Fibroblast of lung (primary cell): ENCODE measurements at places on chromosomes 16 and 17.
A peak's percentile ranks its signal among the peaks of the same experiment; 100 is the strongest.

- no peaks in the 10 kb centered on the region for H3K36me3 ChIP-seq
- no peaks in the 10 kb centered on the region for H3K27me3 ChIP-seq
- DNase-seq = no peak
Observed at GRCh38 chr17:11031787-11032186, 193.9 kb upstream of the PIRT start.

DNA sequence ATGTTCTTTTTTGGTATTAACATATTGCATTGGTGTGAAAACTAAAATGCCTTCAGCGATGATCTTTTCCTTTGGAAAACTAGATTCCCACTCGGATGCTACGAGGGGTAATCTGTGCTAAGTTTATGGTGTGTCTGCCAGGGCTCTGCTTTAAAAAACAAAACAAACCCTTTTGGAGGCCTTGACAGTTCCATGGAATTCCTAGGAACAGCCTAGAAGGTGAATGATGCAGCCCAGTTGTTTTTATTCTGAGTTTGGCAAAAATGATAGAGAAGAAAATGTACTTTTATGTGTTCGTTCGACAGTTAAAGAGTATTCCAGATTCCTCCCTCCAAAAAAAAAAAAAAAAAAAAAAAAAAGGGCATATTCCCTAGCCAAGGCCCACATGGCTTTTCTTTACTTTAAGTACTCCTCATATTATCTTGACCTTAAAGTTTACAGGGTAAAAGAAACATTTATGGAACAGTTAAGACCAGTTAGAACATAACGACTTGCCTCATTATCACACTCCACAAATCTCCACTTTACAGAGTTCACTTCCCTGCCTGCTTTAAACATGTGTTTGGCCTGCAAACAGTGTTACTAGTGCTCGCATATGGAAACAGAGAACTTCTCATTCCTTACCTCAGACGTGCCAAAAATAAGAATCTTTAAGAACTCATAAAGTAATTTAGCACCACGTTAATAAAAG, 159.1 kb downstream of the WWOX start:
- H3K4me3 ChIP-seq = no peak overlapping the region
- no peaks in the 10 kb centered on the region for H3K27me3 ChIP-seq
- no peaks in the 10 kb centered on the region for H3K36me3 ChIP-seq
- H3K4me1 ChIP-seq = no peaks in the 10 kb centered on the region
- DNase-seq = no peak
- no peak overlapping the region for H3K27ac ChIP-seq

GRCh38 chr17:49457564-49458535, 37.2 kb upstream of the NGFR start:
- H3K36me3 ChIP-seq = no peaks in the 10 kb centered on the region
- H3K27me3 ChIP-seq = peaks cover 20% of the 10 kb centered on the region
- no peak overlapping the region for H3K27ac ChIP-seq
- no peaks in the 10 kb centered on the region for H3K4me1 ChIP-seq
- DNase-seq = no peak
- no peak overlapping the region for H3K4me3 ChIP-seq

- H3K4me1 ChIP-seq = no peaks in the 10 kb centered on the region
- H3K27me3 ChIP-seq = no peaks in the 10 kb centered on the region
Observed at GRCh38 chr16:49472598-49472997, 99.0 kb downstream of the C16orf78 start.

- H3K36me3 ChIP-seq = no peaks in the 10 kb centered on the region
- no peaks in the 10 kb centered on the region for H3K4me1 ChIP-seq
- no peak for DNase-seq
- no peak overlapping the region for H3K27ac ChIP-seq
- no peaks in the 10 kb centered on the region for H3K27me3 ChIP-seq
Observed at GRCh38 chr17:5687646-5688045, 103.3 kb upstream of the NLRP1 start.

- peak overlapping the region; percentile 23 for H3K4me3 ChIP-seq
- no peaks in the 10 kb centered on the region for H3K27me3 ChIP-seq
- DNase-seq = no peak
- no peaks in the 10 kb centered on the region for H3K4me1 ChIP-seq
- H3K27ac ChIP-seq = peak overlapping the region; percentile 40
Observed at GRCh38 chr17:14305785-14306496, 5.1 kb downstream of the HS3ST3B1 start.
